Stimulated activated CD4-positive, alpha-beta T cell treated with anti-CD3 and anti-CD28 coated beads, Interleukin-2, amount 100 ng/mL, for 48 hours (primary cell): ENCODE measurements at places on chromosomes 7 and 10.

- DNase-seq = no peak
These were observed 137.1 kb downstream of the SLC25A13 start for GRCh38 chr7:96184783-96185182.

- DNase-seq = no peak
These were observed 16.7 kb downstream of the LSMEM1 start for GRCh38 chr7:112497481-112497880.

DNA sequence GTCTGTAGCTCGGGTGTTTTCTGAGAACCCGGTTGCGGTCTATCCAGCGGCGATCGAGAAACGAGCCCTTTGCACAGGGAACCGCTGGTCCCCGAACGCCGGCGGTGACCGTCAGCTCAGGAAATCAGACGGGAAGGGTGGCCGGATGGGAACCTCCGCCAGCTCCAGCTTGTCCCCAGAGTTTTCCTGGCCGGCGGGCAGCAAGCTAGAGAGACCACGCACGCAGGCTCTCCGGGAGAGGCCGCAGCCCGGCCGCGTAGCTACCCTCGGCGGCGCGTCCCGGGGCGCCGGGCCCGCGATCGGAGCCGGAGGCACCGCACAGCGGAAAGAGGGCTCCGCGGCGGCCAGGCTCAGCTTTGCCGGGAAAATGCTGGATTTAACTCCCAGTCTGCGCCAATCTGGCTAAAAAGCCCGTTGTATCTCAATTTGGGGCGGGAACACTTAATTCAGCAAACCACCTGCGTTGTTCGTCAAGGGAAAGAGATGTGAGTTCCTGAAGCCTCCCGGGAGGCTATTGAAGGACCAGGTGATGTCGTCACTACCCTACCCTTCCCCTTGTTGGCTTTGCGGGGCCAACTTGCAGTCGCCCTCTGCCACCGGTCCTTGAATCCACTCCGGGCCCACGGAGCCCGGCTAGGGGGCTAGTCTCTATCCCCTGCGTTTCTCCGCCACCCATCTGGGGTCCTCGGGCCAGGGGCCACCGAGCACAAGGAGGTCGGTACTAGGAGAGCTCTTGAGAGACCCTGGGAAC lies 859 bp upstream of the CH25H start:
- no peak for DNase-seq

GRCh38 chr10:18606051-18606695 lies 45.2 kb downstream of the NSUN6 start:
- DNase-seq = no peak

DNA sequence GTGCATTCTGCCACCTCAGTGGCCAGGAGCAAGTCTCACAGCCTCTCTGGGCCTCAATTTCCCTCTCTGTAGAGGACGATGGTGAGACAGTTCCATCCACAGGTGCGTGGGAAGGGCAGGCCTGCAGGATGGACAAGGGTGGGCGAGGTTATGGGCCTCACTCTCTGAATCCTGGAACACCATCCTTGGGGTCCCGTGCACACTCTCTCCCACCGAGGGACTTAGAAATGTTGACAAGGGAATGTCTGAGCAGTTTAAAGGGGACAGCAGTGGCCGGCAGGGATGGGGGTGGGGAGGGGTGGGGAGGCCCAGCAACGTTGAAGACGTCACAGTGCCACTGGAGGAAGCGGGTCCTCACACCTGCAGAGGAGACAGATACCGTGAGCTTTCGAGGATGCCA lies 111.5 kb downstream of the FOXL3 start:
- no peak for DNase-seq

GRCh38 chr10:123392182-123392963 lies 238.2 kb downstream of the BUB3 start:
- no peak for DNase-seq

GRCh38 chr7:90681336-90682022 lies 85.4 kb downstream of the CDK14 start:
- DNase-seq = no peak
